ENCODE measurements at places on chromosomes 13 and 19.

DNA sequence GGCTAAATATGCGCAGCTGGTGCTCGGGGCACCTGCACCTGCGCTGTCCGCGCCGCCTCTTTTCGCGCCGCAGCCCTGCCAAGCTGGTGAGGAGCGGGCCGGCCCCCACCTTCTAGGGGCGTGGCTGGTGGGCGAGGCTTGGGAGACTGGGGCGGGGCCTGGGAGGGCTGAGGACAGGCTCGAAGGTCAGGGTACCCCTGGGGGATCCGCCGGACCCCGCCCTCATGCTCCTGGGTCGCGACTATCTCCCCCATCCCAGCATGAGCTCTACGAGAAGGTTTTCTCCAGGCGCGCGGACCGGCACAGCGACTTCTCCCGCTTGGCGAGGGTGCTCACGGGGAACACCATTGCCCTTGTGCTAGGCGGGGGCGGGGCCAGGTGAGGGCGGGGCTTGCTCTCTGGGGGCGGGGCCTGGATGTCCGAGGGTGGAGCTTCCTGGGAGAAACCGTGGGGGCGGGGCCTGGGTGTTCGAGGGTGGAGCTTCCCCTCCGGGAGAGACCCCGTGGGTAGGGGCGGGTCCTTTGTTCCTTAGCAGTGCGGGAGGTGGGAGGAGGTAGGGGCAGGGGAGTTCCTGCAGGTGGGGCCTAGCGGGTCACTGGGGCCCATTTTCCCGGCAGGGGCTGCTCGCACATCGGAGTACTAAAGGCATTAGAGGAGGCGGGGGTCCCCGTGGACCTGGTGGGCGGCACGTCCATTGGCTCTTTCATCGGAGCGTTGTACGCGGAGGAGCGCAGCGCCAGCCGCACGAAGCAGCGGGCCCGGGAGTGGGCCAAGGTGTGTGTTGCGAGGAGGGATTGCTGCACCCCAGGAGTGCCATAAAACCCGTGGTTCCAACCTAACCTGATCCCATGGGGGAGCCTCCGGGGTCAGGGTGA is 19.7 kb downstream of the PNPLA6 start:
- no peak for DNase-seq

GRCh38 chr19:19256072-19256969 is 16.8 kb downstream of the TM6SF2 start:
- no peak for DNase-seq

GRCh38 chr13:76610819-76611415 is 275.3 kb downstream of the KCTD12 start:
- DNase-seq: no peak

GRCh38 chr19:42370626-42371175 is 19.4 kb downstream of the CNFN start:
- no peak for DNase-seq

- DNase-seq: no peak
These were observed 168.8 kb downstream of the OLFM4 start for GRCh38 chr13:53197424-53197823.

DNA sequence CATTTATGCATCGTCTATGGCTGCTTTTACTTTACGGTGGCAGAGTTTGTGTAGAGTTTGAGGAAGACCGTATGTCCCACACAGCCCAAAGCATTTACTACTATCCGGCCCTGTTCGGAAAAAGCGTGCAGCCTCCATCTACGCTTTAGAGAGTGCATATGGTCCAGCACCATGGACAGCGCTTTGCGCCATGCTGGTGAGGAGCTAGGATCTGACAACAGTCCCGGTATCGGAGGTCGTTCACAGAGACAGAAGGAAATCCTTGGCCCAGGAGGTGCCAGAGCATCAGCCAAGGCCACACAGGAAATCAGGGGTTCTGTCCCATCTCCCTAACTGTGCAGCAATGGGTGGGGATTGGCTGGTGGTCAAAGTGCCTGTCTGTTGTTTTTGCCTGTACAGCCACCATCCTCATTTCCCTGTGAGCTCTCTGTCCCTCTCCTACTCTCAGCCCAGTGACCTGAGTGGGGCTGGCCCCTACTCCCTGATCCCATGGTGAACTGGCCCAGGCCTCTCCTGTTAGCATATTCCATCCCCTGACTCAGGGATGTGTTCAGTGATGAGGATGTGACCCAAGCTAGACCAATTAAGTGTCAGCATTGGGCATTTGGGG is 16.2 kb upstream of the PRODH2 start:
- peak; percentile 27 for DNase-seq

DNA sequence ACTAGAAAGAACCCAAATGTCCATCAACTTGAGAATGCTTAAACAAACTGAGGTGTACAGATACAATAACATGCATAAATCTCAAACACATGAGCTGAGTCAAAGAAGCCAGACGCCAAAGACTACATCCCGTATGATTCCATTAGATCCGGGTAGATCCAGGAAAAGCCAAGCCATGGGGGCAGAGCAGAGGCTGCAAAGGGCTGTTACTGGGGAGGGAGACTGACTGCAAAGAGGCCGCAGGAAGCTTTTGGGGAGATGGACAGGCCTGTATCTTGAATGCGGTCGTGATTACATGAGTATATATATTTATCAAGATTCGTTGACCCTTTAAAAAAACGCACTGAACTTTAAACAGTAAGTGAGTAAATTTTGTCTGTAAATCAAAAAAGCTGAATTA is 28.7 kb downstream of the GGACT start:
- DNase-seq: no peak

DNA sequence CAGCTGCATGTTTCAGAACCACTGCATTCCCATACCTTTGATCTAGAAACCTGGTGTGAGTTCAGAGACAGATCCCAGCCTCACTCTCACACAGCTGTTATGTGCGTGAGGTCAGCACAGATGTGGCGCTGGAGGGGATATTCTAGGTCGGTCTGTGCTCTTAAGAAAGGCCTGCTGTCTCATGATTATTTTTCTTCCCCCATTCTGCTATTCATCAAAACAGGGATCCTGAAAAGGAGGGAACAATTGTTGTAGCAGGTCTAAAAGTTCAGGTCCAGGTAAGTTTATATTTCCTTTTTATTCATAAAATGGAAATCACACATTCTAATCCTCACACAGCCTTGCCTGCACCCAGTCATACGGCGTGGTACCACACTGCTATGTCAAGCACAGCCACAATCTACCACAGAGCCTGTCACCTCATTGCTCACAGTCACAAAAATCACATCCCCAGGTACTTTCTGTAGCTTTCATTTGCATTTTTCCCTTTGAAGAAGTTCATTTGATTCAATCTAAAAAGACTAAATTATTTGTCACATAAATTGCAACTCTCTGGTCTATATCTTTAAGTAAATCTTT is 867 bp downstream of the ZNF546 start:
- DNase-seq: peak; percentile 6

DNA sequence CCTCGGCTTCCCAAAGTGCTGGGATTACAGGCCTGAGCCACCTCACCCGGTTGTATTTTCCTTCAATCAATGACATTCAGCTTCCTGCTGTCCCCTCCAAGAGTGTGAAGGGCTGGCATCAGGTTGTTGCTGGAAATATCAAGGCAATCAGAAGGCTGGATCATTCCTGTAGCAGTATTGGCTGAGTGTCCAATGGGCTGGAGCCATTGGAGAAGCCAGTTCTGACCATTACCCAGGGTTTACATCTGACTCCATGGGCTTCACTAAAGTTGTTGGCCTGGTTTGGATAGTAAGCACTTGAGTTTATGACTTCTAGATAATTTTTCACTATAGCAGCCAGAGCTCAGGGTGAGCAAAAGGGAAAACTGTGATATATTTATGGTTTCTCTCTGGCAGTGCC is 137.0 kb downstream of the DLEU7 start:
- no peak for DNase-seq

DNA sequence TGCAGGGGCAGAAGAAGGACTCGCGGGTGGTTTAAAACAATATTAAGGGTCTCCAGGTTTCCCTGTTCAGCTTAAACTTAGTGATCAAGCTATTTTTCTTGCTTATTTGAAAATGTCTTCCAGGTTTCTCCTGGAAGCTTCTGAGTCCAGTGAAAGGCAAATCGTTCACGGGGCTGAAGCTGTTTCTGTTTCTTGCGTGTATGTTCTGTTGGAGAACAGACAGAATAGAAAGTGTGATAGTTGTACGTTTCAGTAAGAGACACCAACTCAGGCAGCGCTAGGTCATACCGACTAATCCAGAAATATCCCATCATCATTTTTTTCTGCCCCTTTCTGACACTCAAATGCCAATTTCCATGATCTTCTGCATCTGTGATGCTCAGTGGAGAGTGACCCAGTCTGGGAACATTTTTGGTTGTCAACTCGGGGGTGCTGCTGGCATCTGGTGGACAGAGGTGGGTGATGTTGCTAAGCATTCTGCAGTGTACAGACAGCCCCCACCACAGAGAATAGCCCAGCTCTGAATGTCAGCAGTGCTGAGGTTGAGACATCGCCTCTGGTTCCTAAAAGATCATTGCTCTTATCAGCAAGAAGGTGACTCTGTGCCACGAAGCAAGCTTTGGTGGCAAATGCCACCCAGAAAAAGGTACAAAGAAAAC is 4.3 kb downstream of the KLF2 start:
- DNase-seq: peak; percentile 79

DNA sequence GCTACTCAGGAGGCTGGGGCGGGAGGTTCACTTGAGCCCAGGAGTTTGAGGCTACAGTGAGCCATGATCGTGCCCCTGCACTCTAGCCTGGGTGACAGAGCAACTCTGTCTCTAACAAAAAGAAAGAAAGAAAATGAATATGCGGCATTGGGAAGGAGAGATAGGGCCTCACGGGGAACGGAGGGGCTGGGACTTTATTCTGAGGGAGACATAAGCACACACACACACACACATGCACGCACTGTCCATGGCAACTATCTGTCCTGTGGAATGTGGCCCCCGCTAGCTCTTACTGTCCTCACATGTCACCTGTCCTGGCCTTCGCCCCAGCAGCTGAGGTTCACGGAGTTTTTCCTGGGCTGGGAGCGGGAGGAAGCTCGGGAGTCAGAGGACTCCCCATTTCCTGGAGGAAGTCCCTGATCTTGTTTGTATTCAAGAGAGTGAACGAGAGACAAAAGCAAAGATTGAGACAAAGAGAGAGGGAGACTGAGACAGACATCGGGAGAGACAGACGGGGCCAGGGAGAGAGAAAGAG is 654 bp downstream of the STAP2 start:
- DNase-seq: no peak

DNA sequence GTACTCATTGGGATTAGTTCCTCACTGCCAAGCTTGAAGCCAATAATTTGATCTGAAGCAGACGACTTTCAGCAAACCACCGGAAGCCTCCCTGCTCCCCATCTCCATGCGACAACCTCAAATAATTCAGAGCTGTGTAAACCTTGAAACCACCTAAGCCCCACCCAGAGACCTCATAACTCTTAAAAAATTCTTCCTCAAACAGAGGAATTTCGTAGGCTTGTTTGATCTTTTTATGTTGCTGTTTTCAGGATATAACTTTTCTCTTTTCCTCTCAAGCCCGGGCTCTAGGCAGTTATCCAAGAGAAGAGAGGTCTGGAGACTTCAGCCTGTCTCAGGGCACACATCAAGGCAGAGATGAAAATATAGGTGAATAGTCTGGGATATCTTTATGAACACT is 311.6 kb downstream of the KCNRG start:
- no peak for DNase-seq

DNA sequence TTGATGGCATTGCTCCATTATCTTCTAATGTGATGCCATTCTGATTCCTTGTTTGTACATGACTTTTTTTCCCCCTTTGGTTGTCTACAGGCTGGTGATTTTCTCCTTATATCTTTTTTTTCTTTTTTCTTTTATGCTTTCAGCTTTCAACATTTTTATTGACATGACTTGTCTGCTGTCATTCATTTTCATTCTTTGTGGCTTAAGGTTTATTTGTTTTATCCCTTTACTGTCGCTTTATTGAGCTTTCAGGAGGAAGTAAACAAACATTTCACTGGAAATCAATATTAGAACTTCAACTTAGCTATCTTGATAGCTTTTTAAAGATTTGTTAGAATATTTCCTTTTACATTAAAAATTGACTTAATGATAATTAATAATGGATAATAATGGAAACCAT is 9.7 kb downstream of the ITM2B start:
- no peak for DNase-seq

GRCh38 chr19:7743425-7743841 is 3.9 kb downstream of the CD209 start:
- DNase-seq: no peak

DNA sequence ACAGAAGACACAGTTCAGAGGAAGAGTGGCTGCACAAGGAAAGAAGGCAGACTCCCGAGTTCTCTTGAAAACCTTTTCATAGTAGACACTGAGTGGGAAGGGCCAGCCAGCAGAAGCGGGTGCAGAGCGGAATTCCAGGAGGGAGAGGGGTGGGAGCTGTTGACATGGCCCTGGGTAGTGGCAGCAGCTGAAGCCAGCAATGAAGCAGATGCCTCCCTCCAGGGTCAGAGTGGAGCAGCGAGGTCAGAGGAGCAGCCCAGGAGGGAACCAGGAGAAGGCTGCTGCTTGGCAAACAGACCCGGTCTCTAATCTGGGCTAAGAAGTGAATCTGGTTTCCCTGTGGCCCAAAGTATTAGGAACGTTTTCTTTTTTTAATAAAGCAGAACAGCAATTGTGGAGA is 73.9 kb upstream of the SPATA13 start:
- DNase-seq: no peak

GRCh38 chr19:45047188-45047797 is 8.4 kb downstream of the CLASRP start:
- no peak for DNase-seq

DNA sequence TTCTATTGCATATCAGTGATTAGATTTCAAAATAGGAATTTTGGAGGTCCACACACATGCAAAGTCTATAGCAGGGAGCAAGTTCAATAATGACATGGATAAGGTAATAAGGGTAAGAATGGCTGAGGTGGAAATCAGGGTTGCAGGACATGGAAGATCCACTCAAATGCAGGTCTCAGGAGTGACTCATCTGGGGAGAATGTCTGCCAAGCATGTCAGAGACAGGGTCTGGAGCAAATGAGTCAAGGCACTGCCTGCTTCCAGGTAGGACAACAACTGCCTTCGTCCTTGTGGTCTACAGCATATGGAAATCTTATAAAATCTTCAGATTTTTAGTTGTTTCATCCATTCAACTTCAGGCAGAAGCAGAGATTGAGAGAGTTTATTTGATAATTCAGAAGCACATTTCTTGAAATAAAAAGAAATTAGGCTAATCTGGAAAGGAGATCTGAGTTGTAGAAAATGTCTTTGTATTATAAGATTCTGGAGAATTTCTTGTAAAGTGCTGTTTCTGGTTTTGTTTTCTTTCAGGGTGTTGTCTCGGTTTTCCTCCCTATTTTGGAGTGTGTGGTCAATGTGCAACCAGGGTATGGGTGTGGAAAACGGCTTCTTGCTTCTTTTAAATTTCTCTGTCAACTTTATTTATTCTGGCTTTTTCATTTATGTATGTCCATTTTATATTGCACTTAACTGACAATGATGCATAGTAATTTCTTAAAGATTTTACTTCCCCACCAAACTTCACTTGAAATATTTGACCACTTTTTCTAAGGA is 748.8 kb downstream of the LIG4 start:
- DNase-seq: no peak

Data from CD4-positive, alpha-beta T cell treated with Interleukin-2 at 100 ng/mL for 4 hours (primary cell).